Neural crest cell (in vitro differentiated cells): ENCODE measurements at places on chromosomes 2 and 18. TPM values are rescaled to one million over a fixed set of nuclear protein-coding genes. Genes with fewer than 3 reads are reported as not detected.

The SGO2 gene
- total RNA-seq, result 33.1 and 33.5 TPM in 2 replicates

The COLEC12 gene
- 1.7 and 2.0 TPM in 2 replicates for total RNA-seq

The NEU4 gene
- 0.14 and 0.25 TPM in 2 replicates for total RNA-seq

DNA sequence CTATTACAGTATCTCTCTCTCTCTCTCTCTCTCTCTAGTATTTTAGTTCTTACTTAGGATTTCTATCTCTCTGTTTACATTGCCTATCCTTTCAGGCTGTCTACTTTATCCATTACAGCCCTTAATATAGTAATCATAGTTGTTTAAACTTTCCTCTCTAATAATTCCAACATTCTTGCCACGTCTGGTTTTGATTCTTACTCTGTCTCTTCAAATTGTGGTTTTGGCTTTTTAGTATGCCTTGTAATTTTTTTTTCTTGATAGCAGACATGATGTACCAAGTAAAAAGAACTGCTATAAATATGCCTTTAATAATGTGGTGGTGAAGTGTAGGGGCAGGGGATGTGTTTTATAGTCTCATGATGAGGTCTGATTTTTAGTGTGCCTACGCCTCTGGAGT lies 1809.5 kb upstream of the CELF4 start:
- no peak overlapping the region for H3K27ac ChIP-seq
- peaks cover 14% of the 10 kb centered on the region for H3K36me3 ChIP-seq
- no peak for DNase-seq
- H3K27me3 ChIP-seq, result no peaks in the 10 kb centered on the region
- no peak overlapping the region for H3K4me3 ChIP-seq
- H3K4me1 ChIP-seq, result peaks cover 4% of the 10 kb centered on the region

GRCh38 chr2:46488389-46488788 lies 9.0 kb downstream of the TMEM247 start:
- peak overlapping the region; percentile 18 for H3K4me3 ChIP-seq
- no peak overlapping the region for H3K27ac ChIP-seq
- no peaks in the 10 kb centered on the region for H3K36me3 ChIP-seq
- H3K4me1 ChIP-seq, result peaks cover 61% of the 10 kb centered on the region
- H3K27me3 ChIP-seq, result no peaks in the 10 kb centered on the region

- no peaks in the 10 kb centered on the region for H3K27me3 ChIP-seq
- no peak overlapping the region for H3K4me3 ChIP-seq
- H3K27ac ChIP-seq, result no peak overlapping the region
Measured at GRCh38 chr2:3291113-3291512, 86.5 kb downstream of the EIPR1 start.
